GM04504 (cell line): ENCODE measurements at places on chromosomes 6 and 20.
A peak's percentile ranks its signal among the peaks of the same experiment; 100 is the strongest.

DNA sequence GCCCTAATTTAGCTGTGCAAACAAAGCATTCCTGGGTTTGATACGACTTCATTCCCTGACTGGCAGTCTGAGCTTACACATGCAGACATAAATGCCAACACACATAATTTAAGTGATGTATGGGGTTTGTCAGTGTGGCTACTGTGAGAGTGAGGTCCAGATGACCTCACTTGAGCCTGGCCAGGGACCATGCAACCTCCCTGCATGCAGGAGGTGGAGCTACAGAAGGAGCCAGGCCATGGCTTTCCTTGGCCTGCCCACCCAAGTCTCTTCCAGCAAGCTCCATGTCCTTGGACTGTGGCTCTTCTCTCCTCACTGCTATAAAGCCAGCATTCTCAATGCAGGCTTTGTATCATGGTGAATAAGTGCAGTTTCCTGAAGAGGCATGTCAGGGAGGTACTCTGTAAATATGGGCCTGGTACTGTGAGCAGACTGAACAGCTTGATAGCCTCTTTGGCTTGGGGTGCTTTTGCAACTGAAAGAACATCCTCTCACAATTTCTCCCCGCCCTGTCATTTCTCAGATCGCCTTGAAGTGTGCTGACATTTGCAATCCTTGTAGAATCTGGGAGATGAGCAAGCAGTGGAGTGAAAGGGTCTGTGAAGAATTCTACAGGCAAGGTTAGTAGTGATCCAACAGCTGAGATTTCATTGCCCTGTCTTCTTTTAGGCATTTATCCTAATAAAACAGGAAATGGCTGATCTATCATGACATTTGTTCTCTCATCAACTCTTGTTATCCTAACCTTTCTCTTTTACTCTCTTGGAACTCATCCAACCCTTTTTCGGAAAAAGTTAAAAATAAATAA lies 69.2 kb downstream of the MTFR2 start:
- peak; percentile 6 for DNase-seq

DNA sequence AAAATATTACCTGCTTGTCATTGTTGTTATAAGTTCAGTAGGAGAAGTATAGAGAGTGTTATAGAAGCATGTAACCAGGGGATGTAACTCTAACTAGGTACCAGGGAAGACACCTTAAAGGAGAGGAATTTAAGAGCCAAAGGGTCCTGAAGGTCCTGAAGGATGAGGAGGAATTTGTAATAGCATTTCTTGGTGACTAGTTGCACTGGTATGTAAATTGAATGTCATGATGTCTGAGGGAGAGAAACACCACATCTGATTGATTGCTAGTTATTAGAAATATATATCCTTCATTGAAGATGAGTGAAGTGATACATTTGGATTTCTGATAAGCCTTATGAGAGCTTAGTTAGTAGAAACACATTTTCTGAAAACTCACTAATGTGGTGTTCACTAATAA lies 643.8 kb downstream of the RFPL4B start:
- DNase-seq: no peak

DNA sequence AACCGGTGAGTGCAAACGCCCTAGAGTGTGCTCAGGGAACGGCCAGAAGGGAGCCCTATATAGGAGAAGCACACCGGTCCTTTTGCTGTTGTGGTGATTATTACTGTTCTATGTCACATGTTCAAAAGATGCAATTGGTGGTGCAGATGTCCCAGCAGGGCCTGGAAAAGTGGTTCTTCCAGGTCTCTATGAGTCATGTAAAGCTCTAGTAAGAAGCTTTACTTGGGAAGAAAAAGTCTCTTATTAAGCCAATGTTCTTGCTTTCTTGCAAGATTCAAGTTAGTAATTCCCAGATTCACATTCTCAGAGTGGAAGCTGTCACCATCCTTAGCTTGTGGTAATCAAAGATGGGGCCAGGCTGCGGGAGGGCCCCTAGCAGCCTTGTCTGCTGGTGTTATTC lies 23.3 kb downstream of the EDN3 start:
- DNase-seq: no peak

DNA sequence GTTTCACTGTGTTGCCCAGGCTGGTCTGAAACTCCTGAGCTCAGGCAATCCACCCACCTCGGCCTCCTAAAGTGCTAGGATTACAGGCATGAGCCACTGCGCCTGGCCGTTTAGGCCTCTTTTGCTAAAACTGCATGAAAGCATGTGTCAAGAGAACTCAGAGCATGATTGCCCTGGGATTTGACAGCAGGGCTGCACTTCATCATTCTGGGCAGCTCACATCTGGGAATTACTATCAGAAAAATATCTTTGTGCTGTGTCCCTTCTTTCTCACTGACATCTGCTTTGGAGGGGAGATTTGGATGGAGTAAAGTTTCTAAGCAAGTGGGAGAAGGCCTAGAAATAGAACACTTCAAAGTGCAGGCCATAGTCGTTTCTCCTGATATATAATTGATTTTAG lies 59.6 kb upstream of the EIF2S2 start:
- no peak for DNase-seq

DNA sequence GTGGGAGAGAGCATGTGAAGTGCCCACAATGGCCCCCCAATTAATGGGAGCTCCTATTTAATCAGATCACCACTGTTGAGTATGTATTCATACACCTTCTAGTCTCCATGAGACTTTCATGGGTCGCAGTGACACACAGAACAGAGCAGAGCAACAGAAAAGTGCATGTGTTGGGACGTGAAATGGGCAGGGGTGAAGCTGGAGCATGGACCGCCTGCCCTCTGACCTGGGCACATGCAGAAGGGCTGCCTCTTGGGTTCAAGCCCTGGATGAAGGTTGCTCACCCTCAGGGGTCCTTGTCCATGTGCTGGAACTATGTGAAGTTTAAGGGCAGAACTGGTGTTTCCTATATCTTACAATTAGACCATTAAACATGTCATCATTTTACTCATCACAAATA lies 106.0 kb upstream of the PHACTR3 start:
- no peak for DNase-seq
